Stimulated activated CD8-positive, alpha-beta memory T cell treated with anti-CD3 and anti-CD28 coated beads, Interleukin-7, amount 100 ng/mL, for 1 hour (primary cell): ENCODE measurements at places on chromosomes 5 and 9.

GRCh38 chr9:89933578-89933977, 328.8 kb downstream of the GADD45G start:
- no peak for DNase-seq

DNA sequence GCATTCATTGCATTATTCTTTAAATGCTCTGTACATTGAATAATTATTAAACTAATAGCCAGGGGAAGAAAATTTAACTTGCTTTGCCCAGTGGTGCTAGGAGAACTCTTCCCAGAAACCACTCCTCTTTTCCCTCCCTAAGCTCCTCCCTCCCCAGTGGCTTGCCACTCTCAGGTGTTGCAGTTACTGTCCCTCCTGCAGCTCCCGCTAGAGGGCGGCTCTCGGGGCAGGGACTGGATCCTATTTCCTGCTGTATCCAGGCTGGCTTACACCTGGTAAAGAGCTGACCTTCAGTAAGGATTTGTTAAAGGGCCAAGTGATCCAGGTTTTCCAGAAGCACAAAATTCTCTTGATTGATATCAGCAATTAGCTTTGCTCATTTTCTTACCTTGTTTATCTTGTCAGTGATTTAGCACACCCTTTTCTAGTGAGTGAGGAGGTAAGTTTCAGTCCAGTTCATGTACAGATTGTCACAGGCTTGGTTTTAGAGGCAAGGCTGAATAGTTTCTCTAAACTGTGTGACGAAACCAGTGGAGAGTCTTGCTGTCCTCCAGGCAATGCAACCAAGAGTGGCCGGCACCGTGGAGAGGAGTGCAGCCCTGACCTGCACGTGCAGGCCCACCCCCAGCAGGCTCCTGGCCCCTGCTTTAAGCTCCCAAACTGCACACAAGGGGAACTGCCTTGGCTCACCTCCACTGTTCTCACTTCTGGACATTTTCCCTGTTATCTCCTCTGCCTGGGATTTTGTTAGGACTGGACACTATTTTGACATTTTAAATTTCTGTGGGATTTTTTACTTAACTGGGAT, 423.8 kb downstream of the SPOCK1 start:
- no peak for DNase-seq

GRCh38 chr9:107487521-107488374, 1.8 kb downstream of the KLF4 start:
- DNase-seq, result no peak

GRCh38 chr5:134189031-134189430, 12.3 kb upstream of the SKP1 start:
- no peak for DNase-seq

DNA sequence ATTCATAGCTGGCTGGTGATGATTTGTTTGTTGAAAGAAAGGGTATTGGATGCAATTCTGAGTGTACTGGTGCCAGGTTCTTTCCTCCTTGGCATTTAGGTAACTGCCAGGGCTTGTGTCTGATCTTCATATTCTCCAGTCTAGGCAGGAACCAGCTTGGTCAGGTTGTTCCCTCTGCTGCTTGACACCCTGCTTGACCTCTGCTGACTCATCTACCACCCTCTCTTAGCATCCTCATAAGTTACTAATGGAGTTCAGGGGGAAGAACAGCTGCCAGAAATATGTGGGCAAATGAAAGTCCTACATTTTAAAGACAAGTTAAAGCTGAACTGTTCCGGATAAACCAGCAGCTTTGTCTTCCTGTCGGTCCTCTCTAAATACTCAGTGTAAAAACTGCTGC, 116.1 kb upstream of the TNC start:
- DNase-seq, result no peak

DNA sequence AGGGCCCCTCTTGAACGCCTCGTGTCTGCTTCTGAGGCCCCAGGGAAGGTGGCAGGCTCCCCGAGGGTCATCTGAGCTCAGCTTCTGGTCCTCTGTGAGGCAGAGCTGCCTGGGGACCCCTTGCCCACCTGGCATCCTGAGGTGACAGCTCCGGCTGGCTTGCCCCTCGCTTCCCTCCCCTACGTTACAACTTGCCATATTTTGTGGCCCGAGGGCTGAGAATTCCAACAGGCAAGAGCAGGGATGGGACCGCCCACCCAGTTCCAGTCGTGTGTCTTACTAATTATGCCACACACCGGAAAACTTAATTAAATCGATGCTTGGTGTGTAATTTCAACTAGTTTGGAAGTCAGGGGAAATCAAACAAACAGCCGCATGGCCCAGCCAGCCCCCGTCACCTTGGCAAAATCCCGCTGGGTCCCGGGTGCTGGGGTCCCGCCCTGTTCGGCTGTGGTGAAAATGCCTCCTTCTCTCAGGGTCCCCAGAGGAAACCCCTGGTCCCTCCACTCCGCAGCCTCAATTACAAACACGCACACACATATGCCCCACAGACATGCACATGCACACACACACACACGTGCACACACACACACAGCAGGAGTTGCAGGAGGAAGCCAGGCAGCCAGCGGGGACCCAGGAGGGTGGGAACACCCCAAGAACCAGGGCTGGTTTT, 221.0 kb upstream of the IER5L start:
- no peak for DNase-seq

DNA sequence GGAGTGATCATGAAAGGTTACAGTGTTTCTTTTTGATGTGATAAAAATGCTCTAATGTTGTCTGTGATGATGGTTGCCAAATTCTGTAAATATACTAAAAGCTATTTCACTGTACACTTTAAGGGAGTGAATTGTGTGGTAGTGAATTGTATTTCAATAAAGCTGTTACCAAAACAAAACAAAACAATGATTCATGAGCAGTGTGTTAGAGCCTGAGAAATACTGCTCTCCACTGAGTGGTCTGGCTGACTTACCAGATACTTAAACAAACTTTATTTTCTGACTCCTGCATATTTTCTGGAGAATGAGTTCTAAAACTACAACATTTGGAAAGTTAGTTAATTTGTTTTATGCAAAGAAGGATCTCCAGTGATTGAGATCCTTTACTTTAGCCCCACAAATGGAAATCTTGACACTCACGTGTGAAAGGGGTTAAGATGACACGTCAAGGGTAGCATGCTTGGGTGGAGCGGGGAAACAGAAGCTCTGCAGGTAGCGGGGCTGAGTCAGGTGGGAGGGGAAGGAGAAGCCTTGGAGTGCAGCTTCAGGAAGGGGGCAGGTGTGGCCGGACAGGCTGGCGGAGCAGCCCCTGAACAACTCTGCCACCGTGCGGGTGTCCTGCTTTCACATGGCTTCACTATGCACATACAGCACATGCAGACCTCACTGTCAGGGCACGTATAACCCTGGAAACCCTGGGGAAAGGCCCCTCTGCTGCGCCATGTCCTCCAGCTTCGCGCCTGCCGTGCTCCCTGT, 256.7 kb downstream of the IRX1 start:
- DNase-seq, result no peak

- no peak for DNase-seq
Observed at GRCh38 chr5:74589204-74590056, 51.1 kb downstream of the ENC1 start.
